HEK293T (cell line): ENCODE measurements at places on chromosomes 1 and 21.

- peak; percentile 74 for DNase-seq
These were observed 4.4 kb downstream of the CYB561D1 start for GRCh38 chr1:109498161-109498801.

GRCh38 chr1:97350662-97351061 is 570.2 kb downstream of the DPYD start:
- DNase-seq, result no peak

GRCh38 chr1:69671363-69672010 is 103.8 kb downstream of the LRRC7 start:
- no peak for DNase-seq

DNA sequence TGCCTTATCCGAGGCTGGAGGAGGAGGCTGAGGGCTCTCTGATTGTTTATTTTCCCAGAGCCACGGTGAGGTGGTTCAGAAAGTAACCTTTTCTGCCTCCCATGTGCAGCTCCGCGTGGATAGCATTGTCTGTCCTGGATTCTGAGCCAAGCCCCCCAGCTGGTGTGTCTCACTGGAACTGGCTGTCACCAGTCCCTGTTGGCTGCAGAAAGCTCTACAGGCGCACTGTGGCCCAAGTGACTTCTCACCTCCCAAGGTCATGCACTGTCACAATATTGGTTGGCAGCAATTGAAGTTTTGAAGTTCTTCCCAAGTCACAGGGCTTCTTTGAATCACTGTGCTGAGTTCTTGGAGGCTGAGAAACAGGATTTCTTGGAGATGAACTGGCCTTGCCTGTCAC is 8.2 kb downstream of the BMP8A start:
- no peak for DNase-seq

DNA sequence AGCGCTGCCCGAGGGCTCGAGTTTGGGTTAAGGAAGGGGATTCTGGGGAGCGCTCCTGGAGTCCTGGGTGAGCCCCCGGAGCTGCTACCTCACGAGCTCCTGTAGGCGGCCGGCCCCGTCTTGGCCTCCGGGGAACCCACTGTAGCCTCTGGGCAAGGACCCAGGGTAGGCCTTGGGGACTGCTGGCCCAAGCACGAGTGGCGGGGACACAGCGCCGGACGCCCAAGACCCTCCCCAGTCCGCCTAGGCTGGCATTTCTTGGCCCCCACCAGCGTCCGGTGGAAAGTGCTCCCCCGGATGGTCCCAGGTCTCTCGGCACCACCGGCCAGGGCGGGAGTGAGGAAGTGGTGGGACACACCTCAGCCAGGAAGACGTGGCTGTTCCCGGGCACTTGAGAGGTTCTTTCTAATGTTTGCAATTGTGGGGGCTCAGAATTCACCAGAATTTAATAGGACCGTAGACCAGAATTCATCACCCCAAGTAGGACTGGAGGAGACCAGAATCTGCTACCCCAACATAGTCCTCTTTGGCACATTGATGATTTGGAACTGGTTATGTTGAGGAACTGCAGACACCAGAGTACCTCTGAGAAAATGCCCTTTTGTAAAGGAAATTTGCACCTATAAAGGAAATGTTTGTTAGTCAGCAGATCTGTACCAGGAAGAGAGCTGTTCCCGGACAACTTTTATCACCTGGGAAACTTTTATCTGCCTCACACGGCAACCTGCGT is 622 bp upstream of the TMPRSS2 start:
- DNase-seq, result no peak

GRCh38 chr1:217561446-217561845 is 69.4 kb downstream of the GPATCH2 start:
- DNase-seq, result no peak

DNA sequence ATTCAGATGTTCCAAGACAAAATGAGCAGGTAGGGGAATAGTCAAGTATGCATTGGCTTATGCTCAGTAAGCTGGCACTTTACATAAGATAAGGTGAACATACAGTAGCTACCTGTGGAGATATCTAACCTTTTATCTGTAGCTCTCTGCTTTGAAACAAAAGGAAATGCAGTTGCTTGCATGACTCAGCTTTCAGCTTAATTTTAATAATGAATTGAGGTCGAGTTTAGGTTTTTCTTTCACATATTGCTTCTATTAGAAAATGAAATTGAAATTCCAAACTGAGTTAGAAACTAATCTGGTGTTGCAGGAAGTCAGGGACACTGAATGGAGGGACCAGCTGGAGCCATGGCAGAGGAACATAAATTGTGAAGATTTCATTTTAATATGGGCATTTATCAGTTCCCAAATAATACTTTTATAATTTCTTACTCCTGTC is 8.3 kb downstream of the FRRS1 start:
- no peak for DNase-seq

GRCh38 chr1:152039461-152039860 is 2.7 kb upstream of the S100A11 start:
- DNase-seq, result no peak

DNA sequence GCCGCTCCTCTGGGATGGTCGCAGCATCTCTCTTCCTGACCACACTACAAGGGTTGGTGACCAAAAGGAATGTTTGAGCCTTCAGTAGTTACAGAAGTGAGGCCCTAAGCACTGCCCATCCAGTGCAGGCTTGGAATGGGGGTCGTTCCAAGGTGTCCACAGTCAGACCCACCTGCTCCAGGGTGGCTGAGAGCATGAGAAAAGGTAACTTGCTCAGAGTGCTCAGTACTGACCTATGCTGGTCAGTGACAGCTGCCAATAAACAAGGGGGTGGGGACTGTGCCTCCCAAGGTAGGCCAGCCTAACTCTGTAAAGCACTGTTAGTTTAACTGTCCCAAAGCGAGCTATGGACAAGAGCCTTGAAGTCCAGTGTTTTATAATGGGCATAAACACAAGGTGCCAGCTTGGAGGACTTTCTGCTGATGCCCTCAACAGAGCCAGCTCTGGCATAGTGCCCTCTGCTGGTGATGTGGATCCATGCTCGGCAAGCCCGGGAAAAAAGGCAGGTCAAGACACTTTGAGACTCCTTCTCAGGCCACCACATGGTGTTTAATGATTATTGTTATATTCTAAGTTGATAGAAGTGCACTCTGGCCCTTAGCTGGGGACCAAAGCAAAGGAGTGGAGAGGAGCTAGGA is 78.1 kb upstream of the DNAH14 start:
- peak; percentile 85 for DNase-seq

DNA sequence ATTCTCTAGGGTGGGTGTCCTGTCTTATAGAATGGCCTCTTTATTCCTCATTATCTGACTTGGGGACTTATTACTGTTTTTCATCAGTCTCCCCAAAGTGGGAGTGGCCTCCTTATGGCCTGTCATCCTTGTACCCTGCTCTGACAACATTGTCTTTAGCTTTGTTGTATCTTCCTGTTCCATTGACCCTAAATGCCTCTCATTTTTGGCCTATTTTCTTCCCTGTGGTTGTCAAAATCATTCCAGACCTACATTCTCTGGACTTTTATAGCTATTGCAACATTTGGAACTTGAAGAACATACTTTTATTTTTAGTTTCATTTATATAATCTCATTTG is 9.7 kb downstream of the SFT2D2 start:
- no peak for DNase-seq

- no peak for DNase-seq
These were observed 111.2 kb upstream of the OLIG2 start for GRCh38 chr21:32914424-32915039.

- DNase-seq, result no peak
These were observed 123.7 kb upstream of the GJB5 start for GRCh38 chr1:34631126-34631525.

GRCh38 chr1:238681021-238681420 is 705.3 kb upstream of the CHRM3 start:
- no peak for DNase-seq

DNA sequence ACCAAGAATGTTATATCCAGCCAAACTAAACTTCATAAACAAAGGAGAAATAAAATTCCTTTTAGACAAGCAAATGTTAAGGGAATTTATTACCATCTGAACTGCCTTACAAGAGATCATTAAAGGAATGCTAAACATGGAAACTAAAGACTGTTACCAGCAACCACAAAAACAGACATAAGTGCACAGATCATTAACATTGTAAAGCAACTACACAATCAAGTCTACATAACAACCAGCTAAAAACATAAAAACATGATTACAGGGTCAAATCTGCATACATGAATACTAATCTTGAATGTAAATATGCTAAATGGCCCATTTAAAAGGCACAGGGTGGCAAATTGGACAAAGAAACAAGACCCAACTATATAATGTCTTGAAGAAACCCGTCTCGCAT is 211.0 kb upstream of the PBX1 start:
- DNase-seq, result no peak
